ENCODE measurements at places on chromosomes 16 and 17. TPM values are rescaled to one million over a fixed set of nuclear protein-coding genes. Genes with fewer than 3 reads are reported as not detected.

CTRB1 gene
- total RNA-seq, result not detected

MT4 gene
- total RNA-seq, result not detected

TNFSF13 gene
- total RNA-seq, result not detected

TMEM100 gene
- 4.6 TPM for total RNA-seq

ADAD2 gene
- total RNA-seq, result not detected

CCDC40 gene
- total RNA-seq, result 2.8 TPM

All from H4 (cell line).